NCI-H1694 treated with DMSO at 0.1 percent for 48 hours (cell line): ENCODE measurements at places on chromosomes 3 and 15.
A peak's percentile ranks its signal among the peaks of the same experiment; 100 is the strongest.

DNA sequence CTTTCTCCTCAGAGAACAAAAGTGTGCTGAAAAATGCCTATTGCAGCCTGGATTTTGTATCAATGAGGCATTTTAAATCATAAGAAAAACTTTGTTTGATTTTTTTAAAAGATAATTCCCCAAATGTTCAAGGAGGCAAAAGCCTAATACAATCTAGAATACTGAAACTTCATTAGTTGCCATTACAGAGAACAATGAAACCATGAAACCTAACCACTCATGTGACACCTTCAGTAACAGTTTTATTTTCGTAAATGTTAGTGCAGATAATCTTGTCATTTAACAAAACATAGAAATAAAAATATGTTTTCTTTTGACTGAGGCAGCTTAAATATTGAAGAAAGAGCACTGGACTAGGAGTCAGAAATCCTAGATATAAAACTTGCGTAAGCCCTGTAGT lies 655.9 kb downstream of the RBMS3 start:
- no peak for DNase-seq

- DNase-seq = no peak
Measured at GRCh38 chr15:56640549-56640948, 92.8 kb downstream of the ZNF280D start.

GRCh38 chr3:40169983-40170382 lies 139.5 kb upstream of the EIF1B start:
- no peak for DNase-seq

DNA sequence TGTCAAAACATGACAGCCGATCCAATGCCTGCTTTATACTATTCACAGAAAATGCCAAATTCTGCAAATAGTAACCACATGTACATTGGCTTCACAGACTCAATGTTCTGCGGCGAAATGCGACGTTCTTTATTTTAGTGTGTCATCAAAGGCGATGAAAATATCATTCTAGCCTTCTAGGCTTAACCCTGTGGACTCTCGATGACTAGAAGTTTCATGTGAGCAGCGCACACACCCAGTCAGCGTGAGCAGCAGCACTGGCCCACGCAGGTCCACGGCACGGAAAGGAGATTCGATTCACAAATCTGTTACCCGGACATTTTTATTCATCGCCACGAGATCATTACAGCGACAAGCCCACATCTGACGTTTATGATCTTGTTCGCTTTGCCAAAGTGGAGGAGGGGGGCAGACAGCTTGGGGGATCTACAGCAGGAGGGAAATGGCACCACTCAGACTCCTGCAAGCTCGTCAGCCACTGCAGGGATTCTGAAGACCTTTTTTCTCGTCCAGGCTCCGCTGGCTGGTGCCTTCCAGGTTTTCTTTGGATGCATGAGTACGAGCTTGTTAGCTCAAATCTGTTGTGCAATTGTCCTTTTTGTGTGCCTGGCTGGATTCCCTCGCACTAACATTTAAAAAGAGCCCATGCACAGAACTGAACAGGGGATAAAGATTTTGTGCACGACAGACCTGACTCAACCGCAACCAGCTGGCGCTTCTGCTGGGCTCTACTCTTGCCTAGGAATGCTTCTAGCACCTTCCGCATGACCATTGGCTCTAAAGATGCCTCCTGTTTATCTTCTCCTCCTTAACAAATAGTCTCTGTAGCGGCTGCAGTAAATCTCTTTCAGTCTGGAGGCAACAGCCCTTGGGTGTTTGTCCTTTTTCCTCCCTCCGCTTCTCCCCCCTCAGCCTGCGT lies 938.4 kb downstream of the MCTP2 start:
- no peak for DNase-seq

- peak; percentile 30 for DNase-seq
Measured at GRCh38 chr3:35965908-35966307, 326.6 kb downstream of the ARPP21 start.

GRCh38 chr15:83897037-83897436 lies 243.1 kb downstream of the ADAMTSL3 start:
- no peak for DNase-seq

- DNase-seq = no peak
Measured at GRCh38 chr3:193656445-193656844, 63.4 kb downstream of the OPA1 start.

- DNase-seq = no peak
Measured at GRCh38 chr15:62895905-62896316, 146.6 kb upstream of the TPM1 start.

- no peak for DNase-seq
Measured at GRCh38 chr3:60289341-60290121, 961.7 kb downstream of the FHIT start.

DNA sequence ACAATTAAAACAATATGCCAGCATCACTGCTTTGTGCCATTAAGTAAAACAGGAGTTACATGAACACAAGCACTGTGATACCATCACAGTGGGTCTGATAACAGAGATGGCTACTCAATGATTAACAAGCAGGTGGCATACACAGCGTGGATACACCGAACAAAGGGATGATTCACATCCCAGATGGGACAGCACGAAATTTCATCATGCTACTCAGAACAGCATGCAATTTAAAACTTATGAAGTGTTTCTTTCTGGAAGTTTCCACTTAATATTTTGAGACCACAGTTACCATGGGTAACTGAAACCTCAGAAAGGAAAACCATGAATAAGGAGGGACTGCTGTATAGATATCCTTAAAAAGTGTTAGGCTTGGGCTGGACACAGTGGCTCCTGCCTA lies 44.5 kb downstream of the SLC24A1 start:
- DNase-seq = no peak

DNA sequence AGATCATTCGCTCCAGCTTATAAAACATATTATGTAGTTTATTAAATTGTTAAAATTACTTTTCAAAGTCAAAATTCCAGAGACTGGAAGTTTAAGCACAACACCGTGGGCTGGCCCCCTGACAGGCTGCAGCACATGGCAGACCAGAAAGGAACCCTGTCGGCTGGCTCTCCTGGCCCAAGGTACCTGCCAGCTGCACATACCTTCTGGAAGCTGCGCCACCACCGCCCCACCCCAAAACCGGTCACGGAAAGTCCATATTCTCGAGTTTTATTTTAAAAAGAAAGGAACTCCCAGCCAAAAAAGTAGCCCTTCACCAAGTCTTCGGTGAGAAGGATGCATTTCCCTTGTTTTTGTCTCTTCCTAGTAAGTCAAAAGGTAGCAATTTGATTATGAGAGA lies 94.6 kb downstream of the FOXP1 start:
- DNase-seq = no peak

DNA sequence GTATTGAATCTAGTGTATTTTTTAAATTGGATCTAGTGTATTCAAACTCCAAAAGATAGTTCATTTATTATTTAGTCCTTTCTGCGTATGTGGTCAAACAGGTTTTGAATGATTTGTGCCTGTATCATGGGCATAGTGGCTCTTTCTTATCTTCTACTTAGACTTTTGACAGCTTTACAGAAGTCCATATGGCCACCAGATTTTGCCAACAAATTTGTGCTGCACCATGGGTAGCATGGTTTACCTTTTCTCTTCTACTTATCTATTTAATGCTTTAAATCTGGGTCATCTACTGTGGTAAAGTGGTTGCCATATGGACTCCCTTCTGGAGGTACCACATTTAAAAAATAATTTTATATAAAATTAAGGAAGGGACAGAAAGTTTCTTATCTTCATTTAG lies 66.9 kb upstream of the CADM2 start:
- no peak for DNase-seq

DNA sequence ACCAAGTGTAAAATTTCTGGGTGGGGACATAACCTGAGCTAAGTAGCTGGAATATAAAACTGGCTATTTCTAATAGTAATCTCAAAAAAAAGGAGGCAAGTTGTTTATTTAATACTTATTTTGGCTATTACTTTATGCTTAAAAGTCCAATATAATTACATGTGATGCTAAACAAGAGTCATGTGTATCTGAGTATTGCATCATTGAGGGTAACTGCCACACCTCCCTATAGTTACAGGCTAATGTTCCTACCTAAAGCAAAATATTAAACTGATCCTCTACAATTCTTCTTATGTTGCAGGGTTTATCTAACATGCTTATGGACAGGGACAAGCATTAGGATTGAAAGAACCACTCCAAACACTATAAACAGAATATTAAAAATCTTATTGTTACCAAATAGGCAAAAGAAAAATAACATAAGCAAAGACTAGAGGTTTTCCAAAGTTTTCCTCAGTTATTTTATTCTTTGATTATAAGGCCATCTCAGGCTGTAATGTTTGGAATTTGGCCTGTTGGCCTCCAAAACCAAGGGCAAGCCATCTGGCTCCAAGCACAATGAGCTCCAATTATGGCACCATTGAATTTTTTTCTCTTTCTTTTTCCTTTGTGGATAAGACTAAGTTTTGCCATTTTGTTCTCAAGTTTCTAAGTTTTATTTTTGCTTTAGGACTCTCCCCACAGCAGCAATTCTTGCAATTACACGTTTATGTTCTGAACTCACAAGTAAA lies 75.8 kb upstream of the ABI3BP start:
- no peak for DNase-seq

GRCh38 chr15:78855746-78856145 lies 16.9 kb upstream of the MORF4L1 start:
- DNase-seq = no peak

DNA sequence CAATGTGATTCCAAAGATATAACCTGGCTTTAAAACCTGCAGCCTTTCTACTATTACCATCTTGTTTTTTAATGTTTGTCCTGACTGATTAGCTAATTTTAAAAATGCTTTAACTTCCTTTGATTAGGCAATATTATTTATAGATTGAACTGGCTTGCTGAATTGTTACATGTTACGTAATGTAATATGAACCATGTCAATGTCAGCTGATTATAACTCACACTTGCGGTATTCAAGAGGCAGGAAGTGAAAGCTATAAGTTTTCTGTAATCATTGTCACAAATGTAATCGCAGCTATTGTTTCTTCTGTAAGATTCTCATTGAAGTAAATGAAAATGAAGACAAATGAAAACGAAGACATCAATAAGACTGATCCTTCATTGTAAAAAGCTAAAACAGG lies 146.8 kb downstream of the ROBO2 start:
- no peak for DNase-seq

DNA sequence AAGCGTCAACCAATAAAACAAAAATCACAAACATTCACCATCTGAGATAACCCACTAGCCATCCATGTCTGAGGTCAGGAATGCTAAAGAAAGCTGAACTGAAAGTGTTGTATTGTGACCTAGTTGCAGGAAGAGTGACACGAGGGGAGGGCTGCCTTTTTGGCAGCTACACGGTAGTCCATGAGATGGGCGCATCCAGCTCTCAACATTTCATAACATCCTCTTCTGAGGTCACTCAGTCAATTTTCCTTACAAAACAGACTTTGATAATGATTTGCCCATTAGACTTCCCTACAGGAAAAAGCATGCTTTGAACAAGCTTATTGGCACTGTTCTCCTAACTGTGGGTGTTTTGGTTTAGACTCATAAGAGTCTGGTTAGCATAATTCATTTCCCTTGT lies 15.4 kb upstream of the SHF start:
- no peak for DNase-seq

DNA sequence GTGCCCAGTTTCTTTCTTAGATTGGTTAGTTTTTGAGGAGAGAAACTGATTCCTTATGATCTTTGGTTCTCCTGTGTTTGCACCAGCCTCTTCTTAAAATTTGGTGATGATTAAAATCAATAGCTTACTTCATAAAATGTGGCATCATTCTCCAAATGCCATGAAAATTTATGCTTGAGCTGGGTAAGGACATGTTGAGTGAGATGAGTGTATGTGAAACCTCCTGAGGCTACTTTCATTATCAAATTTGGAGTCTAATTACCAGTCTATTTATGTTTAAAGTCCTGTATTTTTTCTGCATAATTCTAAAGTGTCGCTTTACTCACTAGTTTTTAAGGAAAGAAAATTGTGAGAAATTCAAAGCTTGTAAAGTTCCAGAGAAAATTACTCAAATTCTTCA lies 102.1 kb downstream of the DIPK2A start:
- no peak for DNase-seq

DNA sequence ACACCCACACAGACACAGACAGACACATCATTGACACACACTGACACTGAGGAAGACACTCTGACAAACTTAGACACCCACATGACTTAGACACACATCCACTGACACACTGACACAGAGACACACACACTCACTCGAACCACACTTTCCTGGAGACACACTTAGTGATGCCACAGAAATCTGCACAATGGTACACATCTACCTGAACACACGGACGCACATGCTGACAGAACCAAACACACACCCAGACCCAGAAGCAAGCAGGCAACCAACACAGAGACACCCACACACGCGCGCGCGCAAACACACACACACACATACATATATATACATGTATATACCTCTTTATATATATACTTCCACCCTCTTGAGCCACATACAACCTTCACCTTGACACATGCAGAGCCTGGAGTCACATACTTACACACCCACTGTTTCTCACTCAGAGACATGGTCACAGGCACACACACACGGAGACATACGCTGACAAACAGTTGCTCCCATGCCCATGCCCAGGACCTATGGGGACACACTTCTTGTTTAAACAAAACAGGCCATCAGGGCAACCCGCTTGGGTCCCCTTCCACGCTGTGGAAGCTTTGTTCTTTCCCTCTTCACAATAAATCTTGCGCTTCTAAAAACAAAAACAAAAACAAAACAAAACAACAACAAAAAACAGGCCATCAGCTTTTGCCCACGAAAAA lies 913 bp upstream of the SCN5A start:
- DNase-seq = no peak

DNA sequence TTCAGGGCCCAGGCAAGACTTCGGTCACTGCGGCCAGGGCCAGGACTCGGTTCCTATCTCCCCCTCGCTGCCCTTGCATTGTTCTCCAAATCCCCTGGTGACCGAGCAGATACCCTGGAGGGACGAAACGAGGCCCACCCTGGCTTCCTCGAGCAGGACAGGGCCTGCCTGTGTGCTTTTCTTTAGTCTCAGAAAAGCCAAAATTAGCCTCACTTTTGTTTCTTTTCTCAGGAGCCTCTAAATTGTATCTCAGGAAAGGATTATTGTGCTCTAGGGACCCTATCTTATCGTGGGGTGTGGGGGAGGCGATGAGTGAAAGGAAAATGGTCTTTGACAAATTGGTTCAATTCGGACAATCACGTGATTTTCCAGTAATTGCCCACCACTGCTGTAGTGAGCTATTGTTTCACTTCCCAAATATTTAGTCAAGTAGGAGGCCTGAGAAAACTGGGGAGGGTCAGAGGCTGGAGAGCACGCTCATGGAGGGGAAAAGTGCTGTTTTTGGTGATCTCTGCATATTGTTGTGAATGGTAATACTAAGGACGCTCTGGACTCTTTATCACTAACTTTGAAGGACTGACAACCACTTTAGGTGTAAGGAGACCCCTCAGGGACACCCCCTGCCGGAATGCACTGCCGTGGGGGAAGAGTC lies 61.6 kb downstream of the TMEM44 start:
- no peak for DNase-seq

GRCh38 chr3:67719333-67719732 lies 64.9 kb upstream of the SUCLG2 start:
- no peak for DNase-seq

- no peak for DNase-seq
Measured at GRCh38 chr3:62990704-62991413, 115.6 kb upstream of the CADPS start.
